ENCODE measurements at places on chromosomes 2 and 18. TPM values are rescaled to one million over a fixed set of nuclear protein-coding genes. Genes with fewer than 3 reads are reported as not detected.

DNA sequence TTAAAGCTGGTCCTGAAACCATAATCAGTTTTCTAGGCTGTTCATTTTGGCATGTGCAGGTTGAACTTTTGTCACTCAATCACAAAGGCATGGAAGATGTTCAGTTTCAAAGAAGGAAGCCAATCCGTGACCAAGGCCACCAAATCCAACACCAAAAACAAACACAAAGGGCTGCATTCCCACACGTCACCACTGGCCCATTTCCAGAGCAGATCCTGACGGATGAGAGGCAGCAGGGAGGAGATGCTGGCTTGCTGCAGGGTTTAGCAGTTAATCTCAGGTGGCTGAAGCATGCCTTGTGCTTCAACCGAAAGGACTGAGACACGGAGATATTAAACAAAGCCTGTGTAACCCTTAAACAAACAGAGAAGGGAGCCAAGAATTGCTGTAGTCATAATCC lies 191.9 kb upstream of the CTAGE1 start:
- DNase-seq = no peak

- DNase-seq = no peak
These were observed 32.8 kb downstream of the RMND5A start for GRCh38 chr2:86752934-86753333.

DNA sequence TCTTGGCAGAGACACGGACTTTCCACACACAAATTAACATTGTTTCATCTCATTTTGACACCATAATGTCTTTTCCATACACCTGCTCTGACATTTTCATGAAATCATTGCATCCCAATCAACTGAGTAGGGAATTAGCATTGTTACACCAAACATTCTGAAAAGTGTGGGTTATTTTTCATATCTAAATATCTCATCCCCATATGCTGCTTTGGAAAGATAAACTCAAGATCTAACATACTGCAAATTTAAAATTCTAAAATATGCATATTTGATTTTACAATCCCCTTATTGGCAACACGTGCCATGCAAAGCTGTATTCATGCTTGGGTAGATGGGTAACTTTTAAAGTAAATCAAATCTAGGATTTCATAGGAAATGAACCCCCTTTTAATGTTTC lies 242.9 kb downstream of the ZNF516 start:
- no peak for DNase-seq

GRCh38 chr2:169038338-169038757 lies 7.2 kb upstream of the ABCB11 start:
- no peak for DNase-seq

Gene LIMS3
- polyA plus RNA-seq = 3.7 TPM

All from left renal cortex interstitium (tissue), 4 donors.